ENCODE measurements at places on chromosomes 11 and 22.

DNA sequence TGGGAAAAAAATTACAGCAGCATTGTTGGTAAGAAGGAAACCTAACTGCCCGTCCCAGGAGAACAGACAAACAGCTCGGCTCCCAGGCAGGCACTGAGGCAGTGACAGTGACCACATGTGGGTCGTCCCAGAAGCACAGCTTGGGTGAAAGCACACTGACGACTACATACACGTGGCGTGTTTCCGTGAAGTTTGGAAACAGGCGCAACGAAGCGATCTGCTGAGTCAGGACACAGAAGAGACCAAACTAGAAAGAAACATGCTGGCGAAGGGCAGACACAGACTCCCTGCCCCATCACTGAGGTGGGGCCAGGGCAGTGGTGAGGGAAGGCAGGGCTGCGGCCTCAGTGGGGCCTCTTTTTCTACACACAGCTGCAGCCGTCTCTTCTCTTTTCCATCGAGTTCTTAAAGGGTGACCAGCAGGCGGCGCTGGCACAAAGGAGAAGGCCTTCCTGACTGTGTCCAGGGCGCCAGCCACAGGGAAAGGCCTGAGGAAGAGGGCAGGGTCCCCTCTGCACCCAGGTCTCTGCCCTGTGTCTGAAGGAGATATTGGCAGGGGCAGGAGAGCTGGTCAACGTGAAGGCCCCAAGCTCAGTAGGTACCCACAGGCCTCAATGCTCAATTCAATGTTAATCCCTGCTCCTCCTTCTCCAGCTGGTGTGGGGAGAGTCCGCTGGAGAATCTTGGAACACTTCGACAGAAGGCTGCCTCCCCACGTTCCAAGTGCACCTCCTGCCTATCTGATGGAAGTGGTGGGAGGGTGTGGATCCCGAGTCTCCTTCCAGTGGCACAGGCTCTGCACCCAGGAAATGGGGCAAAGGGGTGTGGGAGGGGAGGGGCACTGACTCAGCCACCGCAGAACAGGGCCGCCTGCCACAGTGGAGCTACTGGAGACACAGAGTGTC lies 19.9 kb downstream of the CARS1 start:
- peak; percentile 59 for DNase-seq

GRCh38 chr22:40732999-40733292 lies 53.7 kb downstream of the MCHR1 start:
- no peak for DNase-seq

DNA sequence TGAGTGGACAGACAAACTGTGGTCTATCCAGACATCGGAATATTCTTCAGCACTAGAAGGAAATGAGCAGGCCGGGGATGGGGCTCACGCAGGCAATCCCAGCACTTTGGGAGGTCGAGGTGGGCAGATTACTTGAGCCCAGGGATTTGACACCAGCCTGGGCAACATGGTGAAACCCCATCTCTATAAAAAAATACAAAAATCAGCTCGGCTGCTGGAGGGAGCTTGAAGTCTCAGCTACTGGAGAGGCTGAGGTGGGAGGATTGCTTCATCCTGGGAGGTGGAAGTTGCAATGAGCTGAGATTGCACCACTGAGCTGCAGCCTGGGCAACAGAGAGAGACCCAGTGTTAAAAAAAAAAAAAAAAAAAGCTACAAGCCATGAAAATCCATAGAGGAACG lies 8.0 kb upstream of the CTSD start:
- DNase-seq, result no peak

GRCh38 chr22:17159504-17159951 lies 451 bp upstream of the HDHD5 start:
- peak; percentile 86 for DNase-seq

DNA sequence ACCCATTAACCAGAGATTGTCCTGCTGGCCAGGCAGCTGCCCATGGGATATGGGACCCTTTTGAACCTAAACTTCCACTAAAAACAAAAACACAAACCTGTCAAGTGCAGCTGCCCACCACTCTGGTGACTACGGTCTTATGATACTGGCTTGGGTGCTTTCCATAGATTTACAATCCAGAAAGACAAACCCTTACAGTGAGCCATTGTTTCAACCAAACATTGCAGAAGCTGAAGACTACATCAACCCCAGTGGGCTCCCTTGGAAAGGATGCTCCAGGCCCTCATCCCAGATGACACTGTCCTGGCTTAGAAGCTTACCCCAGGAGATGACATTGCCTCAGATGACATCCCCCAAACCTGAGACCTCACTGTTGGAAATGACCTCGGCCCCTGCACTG lies 56.9 kb upstream of the WNT11 start:
- DNase-seq, result no peak

DNA sequence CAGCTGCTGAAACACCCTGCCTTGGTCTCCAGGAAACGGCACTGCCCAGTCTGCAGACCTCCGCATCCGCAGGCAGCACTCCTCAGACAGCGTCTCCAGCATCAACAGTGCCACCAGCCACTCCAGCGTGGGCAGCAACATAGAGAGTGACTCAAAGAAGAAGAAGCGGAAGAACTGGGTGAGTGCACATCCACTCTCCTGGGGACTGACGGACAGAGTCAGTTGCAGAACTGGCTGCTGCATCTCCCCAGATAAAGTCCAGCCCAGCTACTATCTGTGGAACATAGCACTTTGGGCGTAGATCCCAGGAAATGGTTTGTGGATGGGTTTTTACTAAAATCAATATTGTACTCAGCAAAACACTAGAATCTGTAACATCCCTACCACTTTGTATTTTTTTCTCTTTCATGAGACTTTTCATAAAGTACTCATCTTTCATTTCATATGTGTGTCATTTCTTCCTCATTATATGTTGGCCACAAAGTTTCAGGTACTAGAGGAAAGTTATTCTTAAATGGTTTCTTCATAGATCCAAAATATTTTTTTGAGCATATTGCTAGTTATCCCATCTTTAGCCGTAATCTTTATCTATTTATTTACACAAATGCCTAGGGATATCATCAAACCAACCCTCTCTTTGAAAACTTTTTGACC lies 80.1 kb downstream of the DBX1 start:
- DNase-seq, result no peak

DNA sequence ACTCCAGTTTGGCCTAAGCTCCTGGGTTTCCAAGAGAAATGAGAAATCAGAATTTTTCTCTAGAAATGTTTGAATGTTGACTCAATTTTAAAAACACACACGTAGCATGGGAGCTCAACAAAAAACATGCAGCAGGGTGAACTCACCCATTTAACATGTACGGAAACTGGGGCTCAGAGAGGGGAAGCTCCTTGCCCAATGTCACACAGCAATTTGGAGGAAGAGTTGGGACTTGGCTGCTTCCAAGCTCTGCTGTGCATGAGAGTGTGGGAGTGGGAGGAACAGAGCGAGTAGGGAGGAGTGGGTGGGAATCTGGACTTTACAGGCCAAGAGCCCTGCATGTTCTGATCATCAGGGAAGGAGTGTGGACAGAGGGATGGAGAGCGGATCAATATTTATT lies 5.9 kb downstream of the TPST2 start:
- DNase-seq, result no peak

GRCh38 chr11:67369801-67370284 lies 3.6 kb downstream of the CLCF1 start:
- DNase-seq, result no peak

DNA sequence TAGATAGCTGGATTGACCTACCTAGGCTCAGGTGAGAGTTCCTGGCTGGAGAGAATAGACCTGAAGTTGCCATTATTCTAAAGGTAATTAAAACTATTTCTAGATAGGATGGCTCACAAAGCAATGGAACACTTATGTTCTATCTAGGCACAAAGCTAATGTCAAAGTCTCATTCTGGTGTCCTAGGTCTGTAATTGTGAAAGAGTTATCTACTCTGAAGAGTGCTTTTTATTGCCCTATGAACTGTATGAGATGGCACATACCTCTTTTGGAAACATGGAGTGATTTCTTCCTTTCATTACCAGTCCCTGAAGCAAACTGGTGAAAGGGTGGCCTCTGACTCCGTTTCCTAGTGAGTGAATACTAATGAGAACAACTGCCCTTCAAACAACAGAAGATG lies 80.3 kb downstream of the MTNR1B start:
- DNase-seq, result no peak

GRCh38 chr11:132982772-132983640 lies 549.3 kb downstream of the OPCML start:
- no peak for DNase-seq

DNA sequence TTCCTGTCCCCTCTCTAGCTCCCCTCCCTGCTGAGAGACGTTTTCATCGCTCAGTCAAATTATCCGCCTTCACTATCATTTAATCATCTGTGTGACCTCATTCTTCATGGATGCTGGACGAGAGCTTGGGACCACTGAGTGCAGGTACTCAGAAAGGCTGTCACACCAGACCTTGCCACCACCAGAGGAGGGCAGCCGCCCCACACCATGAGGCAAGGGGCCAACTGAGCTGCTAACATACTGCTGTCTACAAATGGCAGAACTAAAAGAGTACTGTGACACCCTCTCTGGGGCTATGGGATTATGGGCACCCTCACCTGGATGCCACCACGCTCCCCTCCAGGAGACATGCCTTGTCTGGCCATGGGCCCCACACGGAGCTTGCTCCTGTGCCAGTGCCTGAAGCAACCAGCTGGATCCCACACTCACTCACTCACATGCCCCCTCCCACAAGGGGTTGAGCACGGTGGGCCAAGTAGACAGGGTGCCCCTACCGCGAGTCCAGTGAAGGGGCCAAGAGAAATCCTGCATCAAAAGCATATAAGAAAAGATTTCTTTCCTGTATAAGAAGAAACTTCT lies 670.0 kb upstream of the CCDC90B start:
- no peak for DNase-seq

All from activated CD4-positive, alpha-beta T cell treated with anti-CD3 and anti-CD28 coated beads for 48 hours (primary cell).